ENCODE measurements at places on chromosomes 6 and 20.

- ATAC-seq = peak; percentile 12
Measured at GRCh38 chr6:41371992-41372831, 36.8 kb downstream of the NCR2 start.

DNA sequence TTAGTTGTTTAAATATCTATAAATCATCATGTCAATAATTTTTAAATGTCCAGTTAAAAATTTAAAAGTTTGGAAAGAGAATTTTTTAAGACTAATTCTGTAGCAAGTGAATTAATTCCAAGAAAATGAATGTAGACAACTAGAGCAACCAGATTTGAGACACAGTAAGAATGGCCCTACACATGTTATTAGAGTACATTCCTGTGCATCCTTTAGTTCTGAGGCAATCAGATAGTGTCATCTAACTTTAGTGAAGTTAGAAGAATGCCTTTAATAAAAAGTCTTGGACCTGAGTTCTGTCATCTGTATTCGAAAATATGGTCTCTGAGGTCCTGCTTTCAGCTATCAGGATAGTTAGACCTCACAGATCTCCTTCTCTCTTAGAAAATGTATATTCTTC, 63.7 kb downstream of the HIVEP2 start:
- ATAC-seq = no peak

DNA sequence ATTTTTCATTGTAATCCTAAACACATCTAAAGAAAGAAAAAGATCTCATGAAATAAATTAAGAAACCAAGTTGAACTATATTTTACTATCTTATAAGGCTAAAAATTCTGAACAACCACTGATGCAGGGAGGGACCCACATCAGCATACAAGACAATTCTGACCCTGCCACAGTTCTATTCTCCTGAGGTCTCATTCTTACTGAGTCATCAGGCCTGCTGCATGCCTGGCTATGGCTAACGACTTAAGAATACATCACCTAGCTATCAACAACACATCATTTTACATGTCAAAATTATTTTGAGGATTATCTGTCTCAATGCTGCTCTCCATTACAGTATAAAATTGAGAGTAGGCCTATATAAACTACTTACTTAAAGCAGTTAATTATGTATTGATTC, 52.9 kb downstream of the FBXL4 start:
- ATAC-seq = 0 out of 3 replicates have a peak, but pooled peaks have one; percentile 21

DNA sequence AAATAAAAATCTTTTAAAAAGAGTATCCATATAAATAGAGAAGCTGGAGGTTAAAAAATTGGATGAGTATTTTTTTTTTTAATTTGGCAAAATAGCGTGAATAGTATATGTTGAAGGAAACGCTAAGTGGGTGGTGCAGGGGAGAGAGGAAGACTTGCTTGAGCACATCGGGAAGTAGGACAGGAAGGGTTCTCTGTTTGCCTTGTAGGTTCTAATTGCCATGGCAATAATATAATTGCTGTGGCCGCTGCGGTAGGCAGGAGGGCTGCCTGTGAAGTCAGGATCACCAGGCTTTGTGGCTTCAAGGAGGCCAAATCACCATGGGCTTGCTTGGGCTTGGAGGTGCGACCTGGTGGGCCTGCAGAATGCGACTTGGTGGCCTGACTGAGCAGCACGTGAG, 35.1 kb downstream of the IGF2R start:
- ATAC-seq = no peak

DNA sequence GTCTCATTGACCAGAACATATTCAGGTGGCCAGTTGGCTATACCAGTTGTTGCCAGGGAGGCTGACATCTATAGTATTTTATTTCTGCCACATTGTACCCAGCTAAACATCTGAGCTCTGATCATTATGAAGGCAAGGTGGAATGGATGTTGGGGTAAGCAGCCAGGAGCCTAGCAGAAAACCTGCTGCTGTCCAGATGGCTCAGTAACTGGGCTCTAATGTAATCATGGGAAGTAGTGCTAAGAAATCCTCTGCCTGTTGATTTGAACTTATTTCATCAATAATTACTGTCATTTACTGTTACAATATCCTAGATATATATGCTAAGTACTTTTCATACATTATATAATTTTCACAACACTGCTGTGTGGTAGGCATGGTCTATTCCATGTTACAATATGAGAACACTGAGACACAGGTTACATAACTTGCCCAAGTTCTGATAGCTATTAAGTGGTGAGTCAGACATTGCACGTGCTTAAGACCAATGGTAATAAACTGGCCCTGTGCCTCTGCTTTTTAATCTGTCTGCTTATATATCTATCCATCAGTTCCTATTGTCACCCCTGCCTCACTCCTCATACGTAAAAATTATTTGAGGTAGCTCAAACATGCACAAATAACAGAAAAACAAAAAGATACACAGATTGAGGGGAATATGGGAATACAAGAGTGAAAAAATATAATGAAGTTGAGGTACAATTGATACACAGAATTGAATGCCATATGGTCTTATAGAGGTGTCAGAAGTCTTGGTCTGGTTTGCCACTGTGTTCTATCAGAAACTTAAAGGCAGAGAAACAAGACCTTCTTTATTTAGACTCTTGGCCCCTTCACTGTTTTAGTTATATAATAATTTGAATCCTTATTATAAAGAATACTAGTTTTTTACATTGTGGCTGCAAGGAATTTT, 25.2 kb downstream of the TBPL1 start:
- peak; percentile 91 for ATAC-seq

- no peak for ATAC-seq
Measured at GRCh38 chr6:147325557-147325956, 121.3 kb downstream of the STXBP5 start.

GRCh38 chr20:20034486-20034885, 17.3 kb downstream of the NAA20 start:
- peak; percentile 93 for ATAC-seq

DNA sequence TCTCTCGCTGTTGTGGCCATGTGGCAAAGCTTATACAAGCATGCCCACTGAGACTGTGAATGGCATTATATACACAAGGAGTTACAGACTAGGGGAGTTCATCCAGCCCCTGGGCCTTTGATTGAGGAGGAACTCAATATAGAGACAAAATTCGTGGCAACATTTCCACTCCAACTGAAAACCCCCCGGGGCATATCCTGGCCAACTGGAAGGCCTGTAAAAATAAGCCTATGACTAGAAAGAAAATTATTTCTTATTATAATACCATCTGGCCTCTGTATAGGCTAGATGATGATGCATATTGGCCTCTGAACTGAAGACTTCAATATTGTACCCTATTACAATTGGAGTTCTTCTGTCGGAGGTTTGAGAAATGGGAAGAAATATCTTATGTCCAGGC, 175.5 kb upstream of the GJE1 start:
- ATAC-seq = no peak

DNA sequence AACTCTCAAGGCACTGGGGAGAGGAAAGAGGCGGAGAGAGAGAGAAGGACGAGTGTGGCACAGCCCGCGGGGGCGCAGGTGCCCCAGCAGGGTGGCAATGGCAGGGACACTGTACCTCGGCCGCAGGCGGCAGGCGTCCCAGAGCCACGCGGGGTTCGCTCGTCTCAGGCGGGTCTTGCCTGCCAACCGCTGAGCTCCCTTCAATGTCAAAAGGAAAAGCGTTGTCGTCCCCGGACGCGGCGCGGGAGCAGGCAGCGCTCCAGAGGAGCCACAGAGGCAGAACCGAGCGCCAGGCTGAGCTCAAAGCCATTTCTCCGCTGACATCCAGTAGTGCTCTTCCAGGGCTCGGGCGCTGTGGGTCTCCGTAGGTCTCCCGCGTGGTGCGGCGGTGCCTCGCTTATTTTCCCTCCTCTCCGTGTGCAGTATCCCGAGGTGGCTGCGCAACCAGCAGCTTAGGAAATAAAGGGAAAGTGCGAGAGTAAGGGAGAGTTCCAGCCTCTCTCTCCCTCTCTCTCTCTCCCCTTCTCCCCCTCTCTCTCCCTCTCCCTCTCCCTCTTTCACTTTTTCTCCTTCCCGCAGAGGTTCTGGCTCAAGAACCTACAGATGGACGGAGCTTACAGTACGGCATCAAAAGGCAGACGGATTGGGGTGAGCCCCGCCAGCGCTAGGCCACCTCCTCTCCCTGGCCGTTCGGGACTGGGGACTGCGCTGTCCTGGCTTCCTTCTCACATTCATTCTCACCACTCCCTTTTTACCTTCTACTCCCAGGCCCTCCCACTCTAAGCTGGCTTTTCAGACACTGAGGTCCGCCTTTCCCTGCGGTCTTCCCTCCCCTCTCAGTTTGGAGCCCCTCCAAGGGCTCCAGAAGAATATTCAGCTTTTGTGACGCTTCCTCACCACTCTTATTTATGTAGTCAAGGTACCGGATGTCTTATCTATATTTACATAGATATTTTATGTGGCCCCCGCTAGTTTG, at the start of gene LAMA4:
TSS of gene LAMA4 (minus strand) at position 727 of the 976 bp plus-strand sequence. CDS start at position 310, 417 bp downstream.
- ATAC-seq = peak; percentile 83

- no peak for ATAC-seq
Measured at GRCh38 chr6:36226438-36227047, 30.0 kb downstream of the BRPF3 start.

DNA sequence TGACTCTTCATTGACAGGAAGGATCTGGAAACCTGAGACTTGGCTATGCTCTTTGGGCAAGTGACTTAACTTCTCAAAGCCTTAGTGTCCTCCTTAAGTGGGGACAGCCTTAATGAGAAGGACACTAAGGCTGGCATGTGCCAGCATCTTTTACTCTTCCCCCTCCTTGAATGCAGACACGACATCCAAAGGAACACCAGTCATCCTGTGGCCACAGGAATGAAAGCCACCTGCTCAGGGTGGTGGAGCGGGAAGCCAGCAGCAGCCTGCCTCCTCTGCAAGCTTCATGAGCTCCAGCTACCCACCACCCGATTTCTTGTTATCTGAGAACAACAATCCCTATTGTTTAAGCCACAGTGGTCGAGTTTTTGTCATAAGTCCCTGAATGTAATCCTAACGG, 44.5 kb downstream of the TMEM14B start:
- no peak for ATAC-seq

DNA sequence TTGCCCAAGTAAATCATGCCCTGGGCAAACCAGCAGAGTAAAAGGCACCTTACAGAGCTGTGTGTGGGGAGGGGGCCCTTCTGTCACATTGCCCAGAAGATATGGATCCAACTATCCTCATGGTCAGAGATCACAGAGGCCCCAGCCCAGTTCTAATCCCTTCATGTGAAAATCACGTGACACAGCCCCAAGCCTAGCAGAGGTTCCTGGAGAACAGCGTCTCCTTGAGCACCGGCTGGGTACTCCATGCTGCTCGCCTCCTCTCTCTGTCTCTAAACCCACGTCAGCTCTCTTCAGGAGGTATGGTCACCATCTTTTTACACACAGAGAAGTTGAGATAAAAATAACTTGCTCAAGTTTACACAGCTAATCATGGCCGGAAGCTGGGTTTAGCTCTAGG, 230.2 kb downstream of the ANKRD60 start:
- ATAC-seq = no peak

DNA sequence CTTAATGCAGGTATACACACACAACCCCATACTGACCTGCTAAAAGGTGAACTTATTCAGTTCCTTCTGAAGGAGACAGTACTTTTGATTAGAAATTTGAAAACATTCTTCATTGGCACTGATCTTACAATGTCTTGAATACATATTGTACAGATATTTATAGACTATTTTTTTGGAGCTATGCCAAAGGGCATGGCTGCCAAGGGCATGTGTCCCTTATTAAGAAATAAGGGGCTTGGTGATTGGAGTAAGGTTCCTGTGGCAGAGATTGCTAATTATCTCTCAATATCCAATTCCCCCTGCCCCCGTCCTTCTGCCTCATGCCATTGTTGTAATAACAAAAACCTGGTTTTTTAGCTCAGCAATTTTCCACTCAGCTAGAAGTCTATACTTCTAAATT, 355.9 kb downstream of the FARS2 start:
- ATAC-seq = no peak

DNA sequence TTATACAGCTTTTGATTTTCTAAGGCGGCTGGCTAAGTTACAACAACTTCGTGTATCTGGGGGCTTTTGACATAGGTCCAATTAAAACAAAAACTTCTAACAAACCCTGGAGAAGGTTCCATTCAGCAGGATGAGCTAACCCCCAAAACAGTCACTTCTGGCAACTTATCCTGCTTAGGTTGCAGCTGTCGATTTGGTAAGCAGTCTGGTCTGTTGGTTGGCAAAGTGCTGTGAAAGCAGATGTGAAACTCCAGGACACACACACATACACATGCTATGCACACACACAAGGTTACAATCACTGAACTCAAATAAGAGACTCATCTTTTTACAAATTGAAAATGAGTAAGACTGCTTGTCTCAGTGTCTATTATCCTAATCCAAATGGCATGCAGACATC, 119.0 kb upstream of the STMND1 start:
- ATAC-seq = no peak

- ATAC-seq = no peak
Measured at GRCh38 chr20:11845340-11845739, 72.4 kb upstream of the BTBD3 start.

- ATAC-seq = no peak
Measured at GRCh38 chr6:91080871-91081270, 494.0 kb upstream of the MAP3K7 start.

DNA sequence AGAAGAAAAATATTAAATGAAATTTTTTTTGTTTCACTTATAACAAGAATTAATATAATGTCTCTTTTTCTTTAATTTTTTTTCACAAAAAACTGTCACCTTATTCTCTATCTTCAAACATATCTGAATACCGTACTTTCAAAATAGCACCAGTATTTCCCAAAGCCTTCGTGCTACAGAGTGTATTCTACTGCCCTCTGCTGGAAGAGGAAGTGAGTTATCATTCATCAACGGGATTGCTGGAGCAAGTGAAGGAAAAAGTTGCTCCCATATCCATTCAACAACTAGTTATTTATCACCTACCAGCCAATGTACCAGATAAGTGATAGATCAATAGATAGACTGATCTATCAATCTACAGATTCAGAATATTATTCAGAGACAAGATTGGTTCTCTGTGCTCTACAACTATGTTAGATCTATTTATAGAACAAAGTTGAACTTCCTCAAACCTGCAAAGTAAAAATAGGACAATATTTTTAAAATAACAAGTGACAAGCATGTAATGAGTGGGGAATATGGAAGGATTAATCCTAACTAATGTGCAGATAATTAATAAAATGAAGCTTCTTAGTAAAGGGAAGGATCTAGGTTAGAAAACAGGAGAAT, 26.7 kb upstream of the TFAP2B start:
- peak; percentile 71 for ATAC-seq

- peak; percentile 13 for ATAC-seq
Measured at GRCh38 chr20:19750101-19750606, 7.9 kb upstream of the RIN2 start.

DNA sequence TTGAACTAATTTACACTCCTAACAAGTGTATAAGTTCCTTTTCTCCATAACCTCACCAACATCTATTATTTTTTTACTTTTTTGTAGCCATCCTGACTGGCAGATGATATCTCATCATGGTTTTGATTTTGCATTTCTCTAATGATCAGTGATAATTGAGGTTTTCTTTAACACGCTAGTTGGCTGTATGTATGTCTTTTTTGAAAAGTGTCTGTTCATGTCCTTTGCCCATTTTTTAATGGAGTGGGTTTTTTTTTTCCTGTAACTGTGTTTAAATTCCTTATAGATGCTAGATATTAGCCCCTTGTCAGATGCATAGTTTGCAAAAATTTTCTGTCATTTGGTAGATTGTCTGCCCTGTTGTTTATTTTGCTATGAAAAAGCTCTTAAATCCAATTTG, 39.6 kb upstream of the TRIM39 start:
- ATAC-seq = no peak

GRCh38 chr6:33091957-33092356, 16.2 kb downstream of the HLA-DPB1 start:
- peak; percentile 73 for ATAC-seq

All from SK-N-SH treated with all-trans-retinoic acid at 6 μM for 48 hours (cell line).